GM06990 (cell line): ENCODE measurements at places on chromosomes 5 and 9.

- peak; percentile 34 for DNase-seq
Observed at GRCh38 chr5:138466125-138466899, 1.0 kb downstream of the EGR1 start.

DNA sequence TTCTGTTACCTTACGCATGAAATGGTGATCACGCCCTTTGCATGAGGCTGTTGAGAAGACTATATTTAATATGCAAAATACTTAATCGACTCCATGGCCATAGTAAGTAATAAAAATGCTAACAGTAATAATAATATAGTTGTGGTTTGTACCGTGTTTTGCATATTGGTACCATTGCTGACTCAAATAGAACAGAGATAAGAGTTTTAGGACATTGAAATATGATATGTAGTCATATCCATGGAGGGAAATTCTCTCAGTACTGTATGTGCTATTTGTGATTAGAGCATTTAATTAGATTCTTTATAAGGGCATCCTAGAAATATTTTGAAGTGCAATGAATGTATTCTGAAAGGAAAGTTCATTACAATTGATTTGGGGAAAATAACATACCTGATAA is 41.9 kb downstream of the CFAP90 start:
- DNase-seq: no peak

DNA sequence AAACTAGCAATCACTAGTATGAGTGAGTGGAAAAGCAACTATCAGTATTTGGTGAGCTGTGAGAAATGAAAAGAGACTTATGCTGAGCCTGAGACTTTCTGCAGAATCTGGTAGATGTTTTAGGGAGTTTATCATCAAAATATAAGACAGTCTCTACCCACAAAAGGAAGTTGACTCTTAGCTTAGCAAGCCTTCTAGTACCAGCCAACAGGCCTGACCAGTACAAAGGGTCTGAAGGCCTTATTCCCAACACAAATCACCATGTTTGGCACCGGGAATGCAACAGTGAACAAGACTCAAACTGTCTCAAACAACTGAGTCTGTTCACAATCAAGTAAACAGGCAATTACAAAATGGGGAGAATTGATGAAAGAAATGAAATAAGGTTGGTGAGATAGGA is 244.4 kb downstream of the CWC27 start:
- no peak for DNase-seq

DNA sequence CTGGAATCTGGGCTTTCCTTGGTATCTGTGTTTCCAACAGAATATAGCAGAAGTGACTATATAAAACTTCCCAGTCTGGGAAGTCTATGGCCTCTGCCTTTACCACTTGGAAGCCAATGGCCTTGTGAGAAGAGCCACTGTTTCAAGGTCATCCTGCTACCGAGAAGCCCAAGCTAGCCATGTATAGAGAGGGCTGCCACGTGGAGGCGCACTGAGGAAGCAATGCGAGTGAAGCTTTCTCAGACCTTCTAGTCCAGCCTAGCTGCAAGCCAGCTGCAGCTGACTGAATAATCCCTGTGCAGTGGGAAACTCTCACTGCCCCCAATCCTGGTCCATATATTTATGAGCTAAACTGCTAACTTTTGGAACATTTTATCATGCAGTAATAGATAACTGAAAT is 661.8 kb upstream of the RIOK2 start:
- DNase-seq: no peak

DNA sequence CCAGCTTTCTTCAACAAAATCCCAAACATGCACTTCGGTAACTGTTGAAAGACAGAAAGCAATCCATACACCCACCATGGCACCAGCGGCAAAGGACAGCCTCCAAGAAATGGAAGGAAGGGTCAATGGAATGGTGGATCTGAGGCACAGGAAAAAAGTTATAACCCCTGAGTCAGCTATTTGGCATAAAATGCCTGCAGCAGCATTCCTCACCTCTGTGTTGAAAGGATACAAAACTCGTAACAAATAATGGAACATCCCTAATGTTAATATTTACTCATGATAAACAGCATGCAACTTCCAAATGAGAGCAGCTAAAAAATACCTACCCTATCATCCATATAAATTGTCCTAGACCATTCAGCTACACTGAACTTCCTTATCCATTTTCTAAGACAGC is 9.4 kb downstream of the FBXW11 start:
- no peak for DNase-seq

GRCh38 chr5:150809363-150809762 is 30.8 kb downstream of the SMIM3 start:
- DNase-seq: no peak

DNA sequence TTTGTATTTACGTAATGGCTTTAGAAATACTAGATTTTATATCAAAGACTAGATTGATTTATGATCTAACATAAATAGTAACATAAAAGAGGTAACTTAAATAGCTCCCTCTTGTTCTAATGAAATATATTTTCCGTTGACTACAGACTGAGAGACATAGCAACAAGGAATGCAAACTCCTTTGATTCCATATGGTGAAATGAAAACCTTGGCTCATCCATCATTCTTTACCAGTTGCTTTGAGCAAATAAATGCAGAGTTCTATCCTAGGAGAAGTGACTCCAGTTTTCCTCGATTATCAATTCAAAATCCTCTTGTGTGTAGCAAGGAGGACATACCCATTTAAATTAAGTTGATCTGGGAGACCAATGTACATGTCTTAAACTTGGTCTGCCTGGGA is 18.0 kb upstream of the JAKMIP2 start:
- DNase-seq: no peak
